ENCODE measurements at places on chromosomes 2 and 18. TPM values are rescaled to one million over a fixed set of nuclear protein-coding genes. Genes with fewer than 3 reads are reported as not detected.

AQP12B gene
- total RNA-seq, result not detected

NR4A2 gene
- 0.13 TPM for total RNA-seq

SLC4A5 gene
- total RNA-seq, result not detected

SERPINB12 gene
- 0.29 TPM for total RNA-seq

KCNS3 gene
- 1.1 TPM for total RNA-seq

SLC14A1 gene
- 0.34 TPM for total RNA-seq

All from LHCN-M2 (cell line).